ENCODE measurements at places on chromosomes 1 and 21. TPM values are rescaled to one million over a fixed set of nuclear protein-coding genes. Genes with fewer than 3 reads are reported as not detected.

Gene FAM110D
- total RNA-seq, result 17.9 TPM

Gene NBPF20
- total RNA-seq, result 3.0 TPM

Gene NCF2
- total RNA-seq, result 26.0 TPM

DNA sequence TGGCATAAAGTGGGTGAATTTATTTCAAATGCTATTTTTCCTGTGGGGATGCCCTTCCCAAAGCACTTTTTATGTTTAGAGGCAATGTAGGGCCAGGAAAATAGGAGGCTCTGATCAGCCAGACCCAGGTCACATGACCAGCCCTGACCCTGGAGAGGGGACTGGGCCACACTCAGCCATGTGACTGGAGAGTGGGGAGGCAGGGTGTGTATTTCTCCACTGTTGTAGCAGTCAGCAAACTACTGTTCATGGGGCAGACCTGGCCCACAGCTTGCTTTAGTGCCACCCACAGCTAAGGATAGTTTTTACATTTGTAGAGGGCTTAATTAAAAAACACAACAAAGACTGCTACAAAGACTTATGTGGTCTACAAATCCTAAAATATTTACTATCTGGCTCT, 153.8 kb downstream of the ACTL8 start:
- H3K27me3 ChIP-seq, result peaks cover 82% of the 10 kb centered on the region
- no peaks in the 10 kb centered on the region for H3K4me1 ChIP-seq
- no peaks in the 10 kb centered on the region for H3K36me3 ChIP-seq
- no peak overlapping the region for H3K4me3 ChIP-seq
- DNase-seq, result no peak

- DNase-seq, result no peak
- no peaks in the 10 kb centered on the region for H3K27me3 ChIP-seq
- H3K4me1 ChIP-seq, result peaks cover 51% of the 10 kb centered on the region
- peak overlapping the region; percentile 25 for H3K27ac ChIP-seq
- no peak overlapping the region for H3K4me3 ChIP-seq
These were observed 132.0 kb upstream of the CTTNBP2NL start for GRCh38 chr1:112264010-112264409.

- DNase-seq, result no peak
- peaks cover 18% of the 10 kb centered on the region for H3K27me3 ChIP-seq
- no peaks in the 10 kb centered on the region for H3K36me3 ChIP-seq
- peaks cover 5% of the 10 kb centered on the region for H3K4me1 ChIP-seq
- no peak overlapping the region for H3K4me3 ChIP-seq
- no peak overlapping the region for H3K27ac ChIP-seq
These were observed 49.9 kb downstream of the UMODL1 start for GRCh38 chr21:42120903-42121535.

DNA sequence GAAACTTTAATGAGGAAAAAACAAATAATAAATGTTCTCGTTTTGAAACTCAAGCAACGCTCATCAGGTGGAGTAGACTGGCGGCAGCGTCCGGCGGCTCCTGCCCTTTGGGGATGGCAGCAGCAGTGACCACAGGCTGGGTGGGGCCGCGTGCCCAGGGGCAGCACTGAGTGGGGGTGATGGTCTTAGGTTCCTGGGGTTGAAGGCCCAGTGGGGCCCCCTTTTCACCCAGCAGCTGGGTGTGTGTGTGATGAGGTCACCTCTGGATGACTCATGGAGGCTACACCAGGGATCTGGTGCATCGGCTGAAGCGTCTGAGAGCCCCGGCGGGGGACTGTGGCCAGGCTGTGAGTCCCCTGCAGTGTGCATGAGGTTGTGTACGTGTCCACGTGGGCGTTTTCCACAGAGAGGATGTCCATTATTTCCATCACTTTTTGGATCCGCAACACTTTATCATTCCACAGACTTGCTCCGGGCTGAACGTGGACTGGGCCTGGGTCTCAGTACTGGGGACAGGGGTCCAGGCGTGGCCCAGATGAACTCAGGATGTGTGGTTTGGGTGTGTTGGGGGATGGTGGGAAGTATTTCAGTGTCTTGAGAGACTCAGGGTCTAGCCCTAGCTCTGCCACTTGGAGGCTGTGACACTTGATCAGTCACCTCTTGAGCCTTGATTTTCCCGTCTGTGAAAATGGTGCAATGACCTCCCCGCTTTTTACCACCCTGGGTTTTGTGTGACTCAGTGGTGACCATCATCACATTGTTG, 25.6 kb downstream of the LDLRAP1 start:
- no peak overlapping the region for H3K4me3 ChIP-seq
- H3K4me1 ChIP-seq, result peaks cover 62% of the 10 kb centered on the region
- no peak for DNase-seq
- H3K27ac ChIP-seq, result peak overlapping the region; percentile 91
- peaks cover 2% of the 10 kb centered on the region for H3K36me3 ChIP-seq
- no peaks in the 10 kb centered on the region for H3K27me3 ChIP-seq

DNA sequence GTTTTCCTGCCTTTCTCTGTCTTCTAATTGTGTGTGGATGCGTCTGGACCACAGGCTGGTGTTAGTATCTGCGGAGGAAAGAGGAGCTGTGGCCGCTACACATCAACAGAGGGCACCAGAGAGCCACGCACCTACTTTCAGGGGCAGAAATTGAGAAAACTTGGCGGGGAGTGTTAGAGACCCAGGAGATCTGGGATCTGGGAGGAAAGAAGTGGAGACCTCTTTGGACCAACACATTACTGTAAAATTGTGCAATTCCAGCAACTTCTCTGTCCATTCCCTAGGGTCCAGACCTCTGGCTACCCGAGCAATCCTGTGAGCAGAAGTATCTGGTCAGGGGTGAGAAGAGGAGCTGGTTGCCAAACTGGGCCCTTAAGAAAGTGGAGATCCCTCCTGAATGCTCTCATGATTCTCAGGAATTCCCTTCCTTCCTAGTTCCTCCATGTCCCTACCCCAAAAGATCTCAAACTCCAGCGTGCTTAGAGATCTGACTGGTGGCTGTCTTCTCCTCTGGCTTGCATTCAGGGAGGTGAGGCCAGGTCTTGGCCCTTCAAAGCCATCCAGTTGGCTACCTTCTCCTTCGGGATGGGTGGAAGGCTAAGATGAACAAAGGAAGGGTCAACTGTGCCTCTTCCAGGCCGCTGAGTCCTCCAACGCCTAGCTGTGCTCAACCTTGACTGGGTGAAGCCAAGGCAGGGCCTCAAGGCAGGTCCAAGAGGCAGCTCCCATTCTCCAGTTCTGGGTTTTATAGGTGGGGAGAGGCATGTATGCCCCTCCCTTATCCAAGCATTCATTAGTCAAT, 1.2 kb upstream of the KIRREL1 start:
- H3K4me3 ChIP-seq, result peak overlapping the region; percentile 94
- DNase-seq, result no peak
- H3K27ac ChIP-seq, result peak overlapping the region; percentile 94
- peaks cover 8% of the 10 kb centered on the region for H3K27me3 ChIP-seq

DNA sequence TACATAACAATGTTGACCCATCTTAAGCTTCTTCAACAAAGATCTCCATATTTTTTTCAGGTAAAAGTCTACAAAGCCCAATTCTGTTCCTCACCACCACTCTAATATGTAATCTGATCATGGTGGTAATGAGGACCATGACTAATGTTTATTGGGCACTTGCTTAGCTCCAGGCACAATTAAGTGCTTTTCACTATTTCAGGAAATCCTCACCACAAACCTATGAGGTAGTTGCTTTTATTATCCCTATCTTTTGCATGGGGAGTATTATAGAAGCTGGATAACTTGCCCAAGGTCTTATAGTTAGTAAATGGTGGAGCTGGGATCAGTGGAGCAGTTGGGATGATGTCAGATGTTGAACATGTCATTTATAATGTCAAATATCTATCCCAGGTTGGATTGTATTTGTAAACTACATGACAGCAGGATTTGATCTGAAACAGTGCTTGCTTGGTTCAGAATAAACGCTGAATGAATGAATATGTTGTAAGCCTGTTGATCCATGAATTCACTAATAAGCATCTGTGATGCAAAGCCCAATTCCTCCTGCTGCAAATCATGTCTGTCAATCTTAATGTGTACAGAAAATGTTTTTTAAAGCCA, 283.3 kb upstream of the ST6GALNAC5 start:
- H3K36me3 ChIP-seq, result no peaks in the 10 kb centered on the region
- no peaks in the 10 kb centered on the region for H3K4me1 ChIP-seq
- no peak overlapping the region for H3K4me3 ChIP-seq
- H3K27me3 ChIP-seq, result no peaks in the 10 kb centered on the region
- DNase-seq, result no peak

- no peaks in the 10 kb centered on the region for H3K4me1 ChIP-seq
- no peak overlapping the region for H3K4me3 ChIP-seq
- H3K36me3 ChIP-seq, result peaks cover 5% of the 10 kb centered on the region
- DNase-seq, result no peak
These were observed 54.2 kb downstream of the SLC37A1 start for GRCh38 chr21:42567861-42568260.
